Activated gamma-delta T cell treated with anti-CD3 and anti-CD28 coated beads, Interleukin-2, amount 50 U/mL, for 16 hours (primary cell): ENCODE measurements at places on chromosomes 7 and 10.

DNA sequence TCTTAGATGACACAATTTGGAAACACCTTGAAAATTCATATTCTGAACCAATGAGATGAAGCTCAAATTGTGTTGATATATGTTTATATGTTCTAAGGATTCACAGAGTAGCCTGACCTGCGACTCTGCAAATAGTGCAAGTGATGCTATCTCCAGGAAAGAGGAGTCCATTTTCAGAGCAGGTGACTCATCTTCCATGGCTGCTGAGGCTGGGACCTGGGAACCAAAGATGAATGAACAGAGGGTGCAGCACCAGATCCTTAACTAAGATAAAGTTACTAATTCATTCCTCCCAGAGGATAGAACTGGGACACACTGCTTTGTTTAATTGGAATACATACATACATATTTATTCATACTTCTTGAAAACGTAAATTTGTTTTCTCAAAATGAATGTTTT lies 240.6 kb upstream of the SEMA3C start:
- DNase-seq, result no peak

DNA sequence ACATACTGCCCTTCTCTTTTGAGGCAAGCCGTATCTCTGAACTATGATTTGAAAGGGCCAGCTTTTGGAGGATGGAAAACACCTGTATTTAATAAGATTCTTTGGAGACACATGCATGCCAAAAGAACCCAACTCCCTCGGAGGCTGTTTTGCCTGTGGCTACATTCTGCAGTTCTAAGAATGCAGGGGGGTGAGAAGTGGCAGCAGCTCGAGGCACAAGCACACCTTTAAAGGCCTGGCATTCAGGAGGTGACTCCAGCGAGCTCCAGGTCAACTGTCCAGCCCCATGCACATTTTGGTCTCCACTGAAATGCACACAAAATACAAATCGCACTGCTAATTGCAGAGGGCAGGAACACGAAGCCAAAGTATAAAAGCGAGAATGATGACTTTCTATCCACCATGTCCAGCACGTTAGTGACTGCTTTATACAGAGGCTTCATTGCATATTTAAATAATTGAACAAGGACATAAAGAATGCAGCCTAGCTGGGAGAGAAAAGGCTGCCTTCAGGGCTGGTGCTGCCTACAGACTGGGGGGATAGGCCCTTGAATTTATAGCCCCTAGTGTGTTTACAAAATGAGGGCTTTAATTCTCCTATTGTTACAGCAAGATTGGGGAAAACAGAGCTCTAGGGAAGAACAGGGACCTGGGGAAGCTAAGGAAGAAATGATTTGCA lies 359.3 kb downstream of the PLXNA4 start:
- no peak for DNase-seq

DNA sequence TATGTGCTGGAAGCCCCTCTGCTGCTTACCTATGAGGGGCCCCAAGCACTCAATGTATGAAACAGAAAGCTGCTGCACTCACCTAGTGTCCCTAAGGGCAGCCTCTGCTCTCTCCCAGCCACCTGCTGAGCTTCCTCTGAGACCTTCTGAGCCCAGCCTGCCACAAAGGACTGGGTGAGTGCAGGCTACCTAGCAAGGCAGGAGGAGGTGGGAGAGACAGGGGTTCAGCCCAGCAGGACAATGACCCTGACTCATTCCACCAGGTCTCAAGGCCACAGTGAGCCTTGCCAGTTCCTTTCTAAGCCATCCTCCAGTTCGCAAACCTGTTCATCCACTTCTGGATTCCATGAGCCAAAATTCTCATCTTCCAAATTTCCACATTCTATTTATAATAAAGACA lies 16.3 kb downstream of the VOPP1 start:
- DNase-seq, result no peak

- DNase-seq, result no peak
Measured at GRCh38 chr10:121509112-121509511, 89.1 kb downstream of the FGFR2 start.

DNA sequence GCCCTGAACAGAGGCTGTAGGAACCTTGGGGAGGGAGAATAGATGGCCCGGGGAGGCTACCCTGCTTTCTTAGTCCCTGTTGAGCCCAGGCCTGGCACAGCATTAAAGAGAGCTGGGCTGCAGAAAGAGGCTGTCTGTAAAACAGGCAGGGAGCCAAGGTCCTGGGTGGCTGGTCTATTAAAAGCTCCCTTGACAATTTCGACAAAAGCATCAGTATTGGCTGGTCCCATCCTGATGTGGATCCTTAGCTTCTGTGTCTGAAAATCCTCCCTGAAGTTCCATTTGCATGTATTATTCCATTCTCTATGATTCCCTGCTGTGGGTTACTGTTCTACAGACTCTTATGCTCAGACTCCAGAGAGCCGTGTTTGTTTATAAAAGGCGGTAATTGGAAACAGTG lies 158.5 kb downstream of the GALNT17 start:
- DNase-seq, result no peak

DNA sequence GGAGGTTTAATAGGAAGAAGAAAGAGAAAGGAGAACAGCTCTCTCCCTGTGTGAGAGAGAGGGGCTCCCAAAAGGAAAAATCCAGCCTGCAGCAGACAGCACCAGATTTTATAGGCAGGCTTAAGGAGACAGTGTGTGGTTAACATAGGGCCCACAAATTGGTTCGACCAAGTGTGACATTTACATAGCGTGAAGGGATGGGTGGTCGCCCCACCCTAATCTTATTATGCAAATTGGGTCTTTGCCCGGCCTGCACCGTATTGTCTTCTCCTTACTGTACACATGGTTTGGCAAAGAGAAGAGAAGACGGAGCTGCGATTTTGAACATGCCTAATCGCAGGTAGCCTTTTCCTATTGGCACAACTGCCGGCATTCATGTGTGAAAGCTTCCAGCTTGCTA lies 756.3 kb downstream of the NXPH1 start:
- DNase-seq, result no peak

GRCh38 chr7:133061357-133061756 lies 20.5 kb downstream of the CHCHD3 start:
- no peak for DNase-seq

- no peak for DNase-seq
Measured at GRCh38 chr10:54985732-54986131, 184.7 kb upstream of the PCDH15 start.

DNA sequence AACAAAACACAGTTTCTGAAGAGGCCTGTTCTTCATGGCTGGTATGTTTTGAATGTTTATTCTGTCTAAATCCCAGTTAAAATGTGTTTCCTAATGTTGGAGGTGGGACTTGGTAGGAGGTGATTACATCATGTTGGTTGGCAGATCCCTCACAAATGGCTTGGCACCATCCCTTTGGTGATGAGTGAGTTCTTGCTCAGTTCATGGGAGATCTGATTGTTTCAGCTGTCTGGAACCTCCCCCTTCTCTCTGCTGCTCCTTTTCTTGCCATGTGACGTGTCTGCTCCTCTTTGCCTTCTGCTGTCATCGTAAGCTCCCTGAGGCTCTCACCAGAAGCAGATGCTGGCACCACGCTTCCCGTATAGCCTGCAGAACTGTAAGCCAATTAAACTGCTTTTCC lies 383.6 kb upstream of the TPK1 start:
- no peak for DNase-seq

- no peak for DNase-seq
Measured at GRCh38 chr10:79123547-79123963, 54.8 kb downstream of the ZMIZ1 start.

DNA sequence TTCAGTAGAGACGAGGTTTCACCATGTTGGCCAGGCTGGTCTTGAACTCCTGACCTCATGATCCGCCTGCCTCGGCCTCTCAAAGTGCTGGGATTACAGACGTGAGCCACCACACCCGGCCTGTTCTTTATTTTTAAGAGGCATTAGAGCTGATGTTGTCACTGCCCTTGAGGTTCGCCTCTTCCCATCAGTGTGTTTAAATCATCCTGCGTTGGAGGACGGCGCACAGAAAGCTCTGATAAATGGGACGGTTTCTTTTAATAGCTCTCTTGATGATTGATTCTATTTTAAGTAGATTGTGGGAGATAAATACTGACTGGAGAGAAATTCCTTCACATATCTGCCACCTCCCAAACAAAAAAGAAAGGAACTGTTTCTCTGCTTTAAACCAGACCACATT lies 29.0 kb downstream of the UPP1 start:
- no peak for DNase-seq

- no peak for DNase-seq
Measured at GRCh38 chr7:20541608-20542349, 73.7 kb upstream of the ABCB5 start.
